ENCODE measurements at places on chromosomes 13 and 19. TPM values are rescaled to one million over a fixed set of nuclear protein-coding genes. Genes with fewer than 3 reads are reported as not detected.

GRCh38 chr13:41791056-41791455, 169.9 kb downstream of the VWA8 start:
- no peak for DNase-seq

- DNase-seq = peak; percentile 52
Measured at GRCh38 chr19:4206818-4207484, 22.4 kb upstream of the EBI3 start.

TRIM28 gene
- total RNA-seq = 1,553 TPM

GRCh38 chr19:12162882-12163806, at the start of gene ZNF136:
Gene ZNF136, plus strand, starts transcription at chr19:12163096. Its CDS starts 108 bp downstream, at chr19:12163204.
- peak; percentile 96 for DNase-seq

- no peak for DNase-seq
Measured at GRCh38 chr13:21911646-21912298, 240.9 kb downstream of the FGF9 start.

DNA sequence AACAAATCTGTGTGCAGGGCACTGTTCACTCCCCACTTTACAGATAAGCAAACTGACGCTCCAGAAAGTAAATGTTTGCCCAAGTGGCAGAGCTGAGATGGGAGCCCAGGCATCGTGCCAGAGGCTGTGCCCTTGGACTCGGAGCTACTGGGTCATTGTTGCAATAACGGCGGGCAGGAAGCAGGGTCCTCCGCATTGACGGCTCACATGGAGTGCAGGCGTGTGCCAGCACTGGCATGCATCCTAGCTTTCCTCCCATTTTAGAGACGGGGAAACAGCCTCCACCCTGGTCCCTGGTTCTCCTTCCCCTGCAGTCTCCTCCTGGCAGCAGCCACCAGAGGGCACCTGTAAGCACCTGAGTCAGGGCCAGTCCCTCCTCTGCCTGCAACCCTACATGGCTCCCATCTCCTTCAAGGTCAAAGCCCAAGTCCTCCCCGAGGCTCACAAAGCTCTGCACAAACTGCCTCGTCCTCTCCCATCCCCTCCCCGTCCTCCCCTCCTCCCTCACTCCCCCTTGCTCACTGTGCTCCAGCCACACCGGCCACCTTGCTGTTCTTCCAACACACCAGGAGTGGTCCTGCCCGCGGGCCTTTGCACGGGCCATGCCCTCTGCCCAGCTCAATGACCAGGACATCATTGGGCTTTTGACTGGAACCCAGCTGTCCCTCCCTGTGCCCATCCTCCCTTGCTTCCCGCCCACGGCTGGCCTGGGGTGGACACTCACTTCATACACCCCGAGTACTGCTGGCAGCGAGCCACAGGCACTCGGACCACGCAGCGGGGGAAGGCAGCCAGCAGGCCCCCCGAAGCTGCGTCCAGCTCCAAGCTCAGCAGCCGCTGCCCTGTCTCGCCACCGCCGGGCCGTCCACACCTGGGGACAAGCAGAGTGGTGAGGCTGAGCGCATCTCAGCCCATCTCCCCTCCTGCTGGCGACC, 7.7 kb upstream of the LRG1 start:
- peak; percentile 7 for DNase-seq

DNA sequence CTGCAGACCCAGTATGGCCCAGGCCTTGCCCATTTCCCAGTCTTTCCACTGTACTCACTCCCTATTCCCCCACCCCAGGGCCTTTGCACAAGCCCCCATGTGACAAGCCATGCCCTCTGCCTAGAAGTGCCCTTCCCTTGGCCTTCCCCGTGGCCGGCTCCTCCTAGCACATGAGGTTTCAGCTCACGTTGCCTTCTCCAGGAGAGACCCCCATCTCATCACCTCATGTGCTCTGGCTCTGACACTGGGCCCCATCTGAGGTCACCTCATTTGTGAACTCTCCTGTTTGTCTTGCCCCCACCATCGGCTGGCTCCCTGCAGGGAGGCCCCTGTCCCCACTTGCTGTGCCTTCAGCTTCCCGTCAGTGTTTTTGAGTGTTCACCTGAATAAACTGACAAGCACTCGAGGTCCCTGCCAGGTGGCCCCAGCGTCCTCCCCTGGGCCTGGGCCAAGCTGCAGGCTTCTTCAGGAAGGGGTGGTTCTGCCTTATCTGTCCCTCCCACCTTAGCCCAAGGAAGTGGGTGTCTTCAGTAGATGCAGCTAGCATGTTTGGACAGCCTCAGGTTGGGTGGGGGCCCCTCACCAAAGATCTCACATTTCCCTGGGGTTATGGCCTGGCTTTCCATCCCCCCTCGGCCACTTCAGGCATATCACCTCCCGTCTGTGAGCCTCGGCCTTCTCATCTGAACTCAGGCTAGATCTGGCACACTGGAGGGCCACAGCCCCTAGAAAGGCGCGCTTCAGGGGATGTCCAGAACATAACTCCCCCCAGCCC, 3.8 kb upstream of the SLC25A42 start:
- no peak for DNase-seq

DNA sequence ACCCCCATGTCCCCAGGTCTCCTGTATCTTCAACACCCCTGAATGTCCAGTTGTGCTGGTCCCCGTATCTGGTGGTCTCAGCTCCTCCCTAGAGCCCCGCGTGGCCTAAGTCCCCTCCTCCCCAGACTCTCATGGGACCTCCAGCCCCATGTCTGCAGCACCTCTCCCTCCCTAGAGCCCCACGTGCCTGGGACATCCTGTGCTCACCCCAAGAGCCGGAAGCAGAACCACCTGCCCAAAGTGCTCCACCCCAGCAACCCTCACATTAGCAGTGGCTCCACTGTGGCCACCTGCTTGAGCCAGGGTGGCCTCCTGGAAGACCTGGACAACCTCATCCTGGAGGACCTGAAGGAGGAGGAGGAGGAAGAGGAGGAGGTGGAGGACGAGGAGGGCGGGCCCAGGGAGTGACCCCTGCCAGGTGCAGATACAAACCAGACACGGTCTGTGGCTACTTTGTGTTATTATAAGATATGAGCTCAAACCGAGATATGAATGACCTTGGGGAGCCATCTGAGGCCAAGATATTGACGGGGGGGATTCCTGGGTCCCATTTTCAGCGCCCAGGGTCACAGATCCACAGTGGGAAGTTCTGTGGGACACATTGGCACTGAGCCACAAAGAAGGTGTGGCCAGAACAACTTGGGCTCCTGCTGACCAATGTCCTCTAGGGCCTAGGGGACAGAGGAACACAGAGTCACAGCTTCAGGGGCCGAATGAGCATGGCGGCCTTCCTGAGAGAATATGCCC, 6.0 kb downstream of the SHFL start:
- no peak for DNase-seq

GRCh38 chr13:32956595-32956933, 59.7 kb upstream of the KL start:
- DNase-seq = no peak

DNA sequence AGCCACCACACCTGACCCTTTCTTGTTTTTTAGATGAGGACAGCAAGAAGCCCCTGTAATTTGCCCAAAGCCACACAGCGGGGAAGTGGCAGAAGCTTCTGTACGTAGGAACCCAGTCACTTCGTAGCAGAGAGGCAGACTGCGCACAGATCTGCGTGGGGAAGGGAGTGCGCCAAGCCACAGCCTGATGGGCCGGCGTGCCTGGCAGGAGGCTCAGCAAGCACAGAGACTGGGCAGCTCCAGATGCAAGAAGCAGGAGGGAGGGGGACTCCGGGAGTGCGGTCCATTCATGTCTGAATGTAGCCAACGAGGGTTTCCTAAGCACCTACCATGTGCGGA, 347 bp upstream of the TJP3 start:
- no peak for DNase-seq

LILRB5 gene
- not detected for total RNA-seq

GRCh38 chr13:41546372-41547190, 89.2 kb downstream of the RGCC start:
- peak; percentile 88 for DNase-seq
